ENCODE measurements at places on chromosomes 1 and 21. TPM values are rescaled to one million over a fixed set of nuclear protein-coding genes. Genes with fewer than 3 reads are reported as not detected.

The ADORA1 gene
- total RNA-seq: 16.5 TPM

The RHCE gene
- total RNA-seq: 2.4 TPM

The ECM1 gene
- 7.8 TPM for total RNA-seq

The RGS13 gene
- 0.14 TPM for total RNA-seq

The GLMP gene
- 72.1 TPM for total RNA-seq

The ALX3 gene
- total RNA-seq: not detected

The HLCS gene
- total RNA-seq: 29.4 TPM

The JUN gene
- total RNA-seq: 58.1 TPM

The HES2 gene
- total RNA-seq: 0.09 TPM

The LCE2A gene
- not detected for total RNA-seq

The ICOSLG gene
- 0.65 TPM for total RNA-seq

The MROH9 gene
- not detected for total RNA-seq

The ST6GALNAC5 gene
- total RNA-seq: 1.1 TPM

The CR1L gene
- not detected for total RNA-seq

The RAP1A gene
- 20.0 TPM for total RNA-seq

The OR2M3 gene
- total RNA-seq: not detected

The CALML6 gene
- total RNA-seq: 0.28 TPM

The OVAAL gene
- total RNA-seq: not detected

The NCAM2 gene
- total RNA-seq: 1.8 TPM

The MAD2L2 gene
- total RNA-seq: 31.5 TPM

The LBR gene
- total RNA-seq: 19.1 TPM

The APP gene
- 492 TPM for total RNA-seq

The RAB25 gene
- total RNA-seq: not detected

The SAMD13 gene
- total RNA-seq: 0.18 TPM

The S100A2 gene
- total RNA-seq: 2.6 TPM

The RNU11 gene
- total RNA-seq: not detected

The ATP6V0B gene
- total RNA-seq: 103 TPM

The IGSF3 gene
- under 0.01 TPM for total RNA-seq

The AJAP1 gene
- not detected for total RNA-seq

The OR14A16 gene
- not detected for total RNA-seq

The SOX13 gene
- 2.2 TPM for total RNA-seq

The AKNAD1 gene
- not detected for total RNA-seq

The S100A7A gene
- not detected for total RNA-seq

Measured in smooth muscle cell of bladder (primary cell).